ENCODE measurements at places on chromosomes 11 and 22. TPM values are rescaled to one million over a fixed set of nuclear protein-coding genes. Genes with fewer than 3 reads are reported as not detected.
A peak's percentile ranks its signal among the peaks of the same experiment; 100 is the strongest.

- no peak for DNase-seq
These were observed 13.8 kb downstream of the USP2 start for GRCh38 chr11:119367661-119368120.

DNA sequence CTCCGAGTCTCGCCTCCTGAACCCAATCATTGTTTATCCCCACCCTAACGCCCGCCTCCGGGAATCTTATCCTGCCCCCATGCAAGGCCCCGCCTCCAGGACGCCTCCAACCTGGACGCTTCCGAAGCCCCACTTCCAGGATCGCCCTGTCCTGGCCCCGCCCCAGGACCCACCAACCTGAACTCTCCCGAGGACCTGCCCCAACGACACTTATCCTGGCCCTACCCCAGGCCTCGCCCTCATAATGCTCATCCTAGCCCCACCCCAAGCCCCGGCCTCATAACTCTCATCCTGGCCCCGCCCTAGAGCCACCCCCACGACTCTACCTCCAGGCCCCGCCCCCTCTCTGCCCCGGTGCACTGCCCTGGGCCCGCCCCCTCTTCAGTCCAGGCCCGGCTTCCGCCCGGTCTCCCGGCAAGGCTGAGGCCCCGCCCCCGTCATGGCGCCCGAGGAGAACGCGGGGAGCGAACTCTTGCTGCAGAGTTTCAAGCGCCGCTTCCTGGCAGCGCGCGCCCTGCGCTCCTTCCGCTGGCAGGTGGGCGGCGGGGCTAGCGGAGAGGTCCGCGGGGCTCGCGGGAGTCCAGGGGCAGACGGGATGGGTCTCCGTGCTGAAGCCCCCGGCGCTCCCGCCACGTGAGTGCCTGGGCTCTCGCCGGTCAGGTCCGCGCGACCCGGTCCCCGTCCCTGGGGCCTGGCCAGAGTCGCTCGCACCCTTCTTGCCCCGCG lies 45.7 kb upstream of the DEFB108B start:
- no peak for DNase-seq

DNA sequence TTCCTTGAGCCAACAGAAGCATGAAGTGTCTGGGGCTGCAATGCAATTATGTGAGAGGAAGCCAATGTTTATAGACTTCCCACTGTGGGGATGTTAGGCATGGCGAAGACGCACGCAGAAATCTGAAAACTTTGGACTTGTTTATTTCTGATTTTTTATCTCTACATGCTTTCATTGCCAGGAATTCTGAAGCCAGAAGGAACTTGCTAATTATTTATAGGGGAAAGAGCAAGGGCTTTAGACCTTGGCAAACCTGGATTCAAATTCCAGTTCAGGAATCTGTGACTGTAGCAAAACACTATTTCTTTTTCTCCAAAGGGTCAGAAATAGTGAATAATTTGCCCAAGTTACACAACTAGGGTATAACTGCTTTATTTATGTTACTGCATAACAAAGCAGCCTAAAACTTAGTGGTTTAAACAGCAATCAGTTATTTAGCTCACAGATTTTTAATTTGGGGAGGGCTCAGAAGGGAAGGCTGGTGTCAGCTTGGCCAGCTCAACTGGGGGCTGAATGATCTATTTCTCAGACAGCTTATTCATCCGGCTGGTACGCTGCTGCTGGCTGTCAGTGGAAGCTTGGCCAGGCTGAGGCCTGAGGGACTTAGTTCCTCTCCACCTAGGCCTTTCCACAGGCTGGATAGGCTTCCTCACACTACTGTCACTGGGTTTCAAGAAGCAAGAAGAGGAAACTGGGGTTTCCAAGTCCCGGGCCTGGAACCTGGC lies 1.9 kb upstream of the OR6Q1 start:
- DNase-seq = no peak

- no peak for DNase-seq
These were observed 771.7 kb downstream of the TBC1D22A start for GRCh38 chr22:47533961-47534803.

DNA sequence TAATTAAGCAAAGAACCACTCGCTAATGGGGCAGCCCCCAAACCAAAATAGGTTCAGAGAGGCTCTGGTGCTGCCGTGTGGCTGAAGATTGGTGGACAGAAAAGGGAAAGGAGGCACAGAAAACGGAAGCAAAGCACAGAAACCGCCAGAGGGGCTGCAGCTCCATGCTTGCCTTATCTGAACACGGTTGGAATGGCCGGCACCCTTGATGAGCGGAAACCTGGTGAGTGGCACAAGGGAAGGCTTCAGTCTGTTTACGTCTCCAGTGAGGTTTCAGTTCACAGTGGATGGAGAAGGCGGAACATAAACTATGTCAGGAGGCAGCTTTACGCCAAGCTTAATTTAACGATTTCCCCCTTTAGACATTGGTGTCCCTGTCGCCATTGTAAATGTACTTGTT lies 5.2 kb upstream of the PRR33 start:
- no peak for DNase-seq

GRCh38 chr11:69854713-69855112 lies 35.5 kb upstream of the FGF3 start:
- peak; percentile 92 for DNase-seq

The LRRC55 gene
- not detected for total RNA-seq
